ENCODE measurements at places on chromosomes 4 and X.

DNA sequence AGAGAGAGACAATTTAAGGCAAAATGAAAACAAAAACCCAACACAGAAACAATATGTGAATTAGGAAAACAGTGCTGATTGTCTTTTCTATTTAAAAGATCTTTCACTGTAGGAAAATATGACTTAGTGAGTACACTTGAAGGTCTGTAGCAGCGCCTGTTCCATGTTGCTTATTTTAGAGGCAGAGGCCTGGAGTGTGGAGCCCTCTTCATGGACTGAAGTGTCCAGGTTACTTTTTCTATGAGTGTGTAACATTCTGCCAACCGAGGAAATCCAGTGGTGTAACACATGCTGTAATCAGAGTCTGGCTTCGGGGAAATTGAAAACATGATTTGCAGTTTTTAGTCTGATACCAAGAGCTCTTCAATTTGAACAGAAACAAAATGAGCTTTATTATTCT is 64.0 kb upstream of the GPRIN3 start:
- no peak for DNase-seq

DNA sequence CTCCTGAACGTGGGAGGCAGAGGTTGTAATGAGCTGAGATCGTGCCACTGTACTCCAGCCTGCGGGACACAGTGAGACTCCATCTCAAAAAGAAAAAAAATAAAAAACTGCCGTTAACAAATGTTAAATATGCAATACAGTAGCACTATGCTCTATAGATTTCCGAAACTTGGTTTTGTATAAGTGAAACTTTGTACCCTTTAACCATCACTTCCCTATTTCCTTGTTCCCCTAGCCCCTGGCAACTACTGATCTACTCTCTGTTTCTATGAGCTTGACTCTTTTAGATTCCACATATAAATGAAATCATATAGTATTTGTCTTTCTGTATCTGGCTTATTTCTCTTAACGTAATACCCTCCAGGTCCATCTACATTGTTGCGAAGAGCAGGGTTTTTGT is 74.1 kb downstream of the TAB3 start:
- DNase-seq: no peak

DNA sequence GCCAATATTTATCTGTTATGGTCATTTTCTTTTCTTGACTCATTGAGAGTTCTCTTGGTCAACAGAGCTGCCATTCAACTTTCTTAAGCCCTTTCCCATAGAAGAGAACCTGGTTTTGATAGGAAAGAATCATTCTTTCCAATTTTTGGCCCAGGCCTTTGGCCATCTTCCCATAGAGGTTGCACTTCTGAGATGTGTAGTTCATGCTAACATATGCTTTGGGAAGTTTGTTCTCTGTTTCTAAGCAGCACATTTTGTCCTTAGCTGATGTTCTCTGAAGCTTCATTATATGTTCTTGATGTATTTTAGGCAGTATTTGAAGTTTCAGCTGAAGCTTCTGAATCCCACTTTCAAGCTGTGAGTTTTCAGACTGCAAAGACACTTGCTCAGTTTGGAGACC is 161.1 kb downstream of the VEGFC start:
- DNase-seq: no peak

- DNase-seq: no peak
These were observed 346.5 kb upstream of the FMR1 start for GRCh38 chrX:147565237-147565636.

- DNase-seq: no peak
These were observed 304.6 kb downstream of the SPRY1 start for GRCh38 chr4:123701131-123701575.

DNA sequence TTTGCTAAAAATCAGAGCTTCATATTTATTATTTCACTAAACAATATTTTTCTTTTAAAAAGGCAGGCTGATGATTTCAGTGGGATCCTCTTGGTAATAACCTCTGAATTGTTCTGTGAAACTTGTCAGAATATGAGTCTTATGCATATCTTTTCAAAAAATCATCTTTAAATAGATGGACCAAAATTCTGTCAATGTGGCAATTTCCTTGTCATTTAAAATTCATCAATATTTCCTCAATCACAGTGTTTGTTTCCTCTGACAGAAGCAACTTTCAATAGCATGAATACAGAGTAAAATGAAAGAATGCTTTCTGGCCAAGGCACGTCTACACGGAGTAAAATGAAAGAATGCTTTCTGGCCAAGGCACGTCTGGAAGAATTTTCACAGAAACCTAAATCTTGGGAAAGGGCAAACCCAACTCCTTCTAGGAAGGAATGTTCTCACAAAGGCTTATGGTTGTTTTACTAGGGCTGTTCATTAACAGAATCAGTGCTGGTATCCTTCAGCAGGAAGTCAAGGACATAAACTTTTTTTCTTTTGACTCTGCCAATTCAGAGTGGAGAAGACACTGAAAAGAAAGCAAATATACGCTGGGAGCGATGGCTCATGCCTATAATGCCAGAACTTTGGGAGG is 99.0 kb upstream of the GPR34 start:
- DNase-seq: no peak

GRCh38 chr4:47473141-47473750 is 9.7 kb upstream of the COMMD8 start:
- DNase-seq: no peak

DNA sequence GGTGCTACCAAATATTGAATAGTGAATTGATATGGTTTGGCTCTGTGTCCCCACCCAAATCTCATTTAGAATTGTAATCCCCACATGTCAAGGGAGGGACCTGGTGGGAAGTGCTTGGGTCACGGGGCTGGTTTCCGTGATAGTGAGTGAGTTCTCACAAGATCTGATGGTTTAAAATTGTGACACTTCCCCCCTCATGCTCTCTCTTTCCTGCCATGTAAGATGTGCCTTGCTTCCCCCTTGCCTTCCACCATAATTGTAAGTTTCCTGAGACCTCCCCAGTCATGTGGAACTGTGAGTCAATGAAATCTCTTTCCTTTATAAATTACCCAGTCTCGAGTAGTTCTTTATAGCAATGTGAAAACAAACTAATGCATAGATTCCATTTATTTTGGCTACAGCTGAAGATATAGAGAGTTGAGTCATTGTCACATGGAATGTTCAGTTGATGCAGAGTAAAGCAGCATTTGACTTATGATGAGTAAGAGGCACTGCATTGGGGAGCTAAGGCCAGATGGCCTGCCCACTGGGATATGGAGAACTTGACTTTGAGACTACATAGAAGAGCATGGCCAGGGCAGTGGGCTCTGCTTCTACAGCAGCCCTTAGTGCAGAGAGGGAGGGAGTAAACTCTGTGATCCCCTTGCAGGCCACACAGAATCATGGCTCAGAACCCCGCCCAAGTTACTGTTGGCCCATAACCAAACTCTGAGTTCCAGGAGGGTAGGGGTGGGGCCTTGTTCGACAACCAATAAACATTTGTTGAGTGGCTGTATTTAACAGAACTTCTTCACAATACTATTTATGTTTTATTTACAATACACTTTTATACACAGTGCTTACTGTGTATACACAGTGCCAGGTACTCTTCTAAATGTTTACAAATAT is 34.2 kb downstream of the RAI2 start:
- DNase-seq: no peak

DNA sequence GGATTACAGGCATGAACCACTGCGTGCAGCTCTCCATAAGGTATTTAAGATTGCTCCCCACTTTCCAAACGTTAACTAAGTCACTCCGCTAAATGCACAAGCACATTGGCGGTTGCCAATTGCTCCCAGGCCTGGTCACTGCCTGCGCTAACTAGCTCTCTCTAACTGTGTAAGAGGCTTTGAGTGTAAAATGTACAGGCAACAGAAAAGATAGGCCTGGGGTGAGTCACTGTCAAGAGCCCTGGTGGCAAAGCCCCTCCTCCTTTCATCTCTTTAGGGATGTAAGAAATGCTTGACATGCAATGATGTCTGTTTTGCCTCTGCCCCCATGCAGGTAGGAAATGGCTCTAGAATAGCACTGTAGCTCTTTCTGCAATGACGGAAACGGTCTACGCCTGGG is 329.7 kb upstream of the GATB start:
- no peak for DNase-seq

GRCh38 chr4:146059865-146060264 is 115.7 kb upstream of the LSM6 start:
- DNase-seq: no peak

DNA sequence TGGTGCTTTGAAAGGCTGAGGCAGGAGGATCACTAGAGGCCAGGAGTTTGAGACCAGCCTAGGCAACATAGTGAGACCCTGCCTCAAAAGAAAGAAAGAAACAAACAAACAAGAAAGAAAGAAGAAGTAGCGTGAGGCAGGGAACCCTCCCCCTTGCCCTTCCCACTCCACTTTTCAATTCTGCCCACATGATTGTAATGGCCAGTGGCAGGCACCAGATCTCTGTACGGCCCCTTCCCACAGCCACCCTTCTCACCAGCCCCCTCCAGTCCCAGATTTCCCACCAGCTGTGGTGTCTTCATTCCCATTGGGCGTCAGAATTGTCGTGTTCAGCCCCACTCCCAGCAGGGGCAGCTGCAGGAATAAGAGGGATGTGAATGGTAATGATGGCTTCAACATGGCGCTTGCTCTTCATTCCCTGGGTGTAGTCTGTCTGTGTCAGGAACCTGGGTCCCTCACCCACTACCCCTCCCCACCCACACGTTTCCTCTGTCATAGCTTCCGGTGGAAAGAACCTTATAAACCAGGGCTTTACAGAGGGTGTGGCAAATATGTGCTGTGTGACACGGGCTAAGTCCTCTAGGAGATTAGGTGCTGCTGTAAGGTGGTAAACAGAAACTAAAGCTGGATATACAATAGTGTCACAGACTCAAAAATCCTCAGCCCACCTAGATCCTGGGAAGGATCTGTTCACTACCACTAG is at the start of gene IL2RG:
Gene IL2RG (minus strand): TSS at position 437 of the 703 bp plus-strand sequence. CDS start 38 bp downstream, at position 399.
- DNase-seq: no peak

DNA sequence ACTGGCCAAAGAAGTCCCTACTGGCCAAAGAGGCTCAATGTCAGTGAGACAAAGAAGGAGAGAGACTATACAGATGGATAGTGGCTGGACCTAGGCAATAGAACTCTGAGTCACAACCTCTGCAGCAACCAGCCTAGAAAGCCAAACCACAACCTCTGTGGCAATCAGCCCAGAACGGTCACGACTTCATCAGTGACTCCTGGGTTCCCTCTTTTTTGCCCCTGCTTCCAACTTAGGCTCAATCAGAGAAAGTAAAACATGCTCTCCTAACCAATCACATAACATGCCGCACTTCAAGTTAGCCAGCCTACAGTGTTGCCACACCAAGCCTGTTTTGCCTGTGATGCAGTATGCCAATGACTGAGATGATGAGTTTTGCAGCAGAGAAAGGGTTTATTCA is 203.4 kb downstream of the ANAPC10 start:
- DNase-seq: no peak

GRCh38 chrX:23338334-23338733 is 3.7 kb downstream of the PTCHD1 start:
- DNase-seq: no peak

GRCh38 chr4:125041372-125041930 is 273.3 kb upstream of the FAT4 start:
- no peak for DNase-seq

DNA sequence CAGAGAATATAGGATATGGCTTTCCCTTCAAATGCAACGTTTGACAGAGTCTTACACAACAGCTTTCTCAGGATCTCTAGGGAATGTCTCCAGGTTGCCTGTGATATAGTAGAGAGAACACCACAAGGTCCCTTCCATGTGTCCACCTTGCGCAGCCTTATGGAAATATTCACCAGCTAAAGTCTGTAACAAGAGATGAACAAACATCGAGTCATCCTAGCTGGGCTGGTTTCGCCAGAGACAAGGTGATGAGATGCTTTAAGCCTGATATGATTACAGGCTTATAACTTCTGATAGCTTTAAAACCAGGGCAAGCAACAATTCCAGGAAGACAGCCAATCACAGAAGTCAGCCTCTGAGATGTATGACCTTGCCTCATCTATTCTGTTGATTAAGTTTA is 83.8 kb downstream of the SEL1L3 start:
- no peak for DNase-seq

DNA sequence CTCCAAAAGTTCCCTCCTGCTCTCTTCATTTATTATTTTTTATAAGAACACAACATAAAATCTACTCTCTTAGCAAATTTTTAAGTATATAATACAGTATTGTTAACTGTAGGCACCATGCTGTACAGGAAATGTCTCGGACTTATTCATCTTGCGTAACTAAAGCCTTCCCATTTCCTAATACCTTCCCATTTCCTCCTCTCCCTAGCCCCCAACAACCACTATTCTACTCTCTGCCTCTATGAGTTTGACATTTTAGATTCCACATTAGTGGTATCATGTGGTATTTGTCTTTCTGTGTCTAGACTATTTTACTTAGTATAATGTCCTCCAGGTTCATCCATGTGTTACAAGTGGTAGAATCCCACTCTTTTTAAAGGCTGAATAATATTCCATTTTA is 15.8 kb upstream of the SYTL4 start:
- no peak for DNase-seq

- no peak for DNase-seq
These were observed 18.4 kb downstream of the KLHL34 start for GRCh38 chrX:21639775-21640174.

All from ureter (tissue), 1 donor.